WTC11 (cell line): ENCODE measurements at places on chromosomes 7 and 10.

DNA sequence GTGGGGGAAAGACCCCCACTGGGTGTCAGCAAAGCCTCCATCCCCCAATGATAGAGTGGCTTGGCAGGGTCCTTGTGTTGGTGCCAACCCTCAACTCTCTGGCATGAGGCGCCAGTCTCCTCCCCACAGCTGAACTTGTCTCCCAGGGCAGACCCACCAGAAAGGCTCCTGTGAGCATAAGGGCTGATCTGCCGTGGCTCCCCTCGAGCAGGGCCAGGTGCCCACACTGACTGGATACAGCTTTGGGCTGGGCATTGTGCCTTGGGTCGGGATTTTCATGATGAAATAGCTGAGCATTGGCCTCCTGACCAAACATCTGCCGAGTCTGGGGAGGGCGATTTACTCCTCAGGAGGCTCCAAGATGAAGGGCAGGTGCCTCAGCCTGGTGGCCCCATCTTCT is 68.1 kb upstream of the NPTX2 start:
- DNase-seq = no peak

DNA sequence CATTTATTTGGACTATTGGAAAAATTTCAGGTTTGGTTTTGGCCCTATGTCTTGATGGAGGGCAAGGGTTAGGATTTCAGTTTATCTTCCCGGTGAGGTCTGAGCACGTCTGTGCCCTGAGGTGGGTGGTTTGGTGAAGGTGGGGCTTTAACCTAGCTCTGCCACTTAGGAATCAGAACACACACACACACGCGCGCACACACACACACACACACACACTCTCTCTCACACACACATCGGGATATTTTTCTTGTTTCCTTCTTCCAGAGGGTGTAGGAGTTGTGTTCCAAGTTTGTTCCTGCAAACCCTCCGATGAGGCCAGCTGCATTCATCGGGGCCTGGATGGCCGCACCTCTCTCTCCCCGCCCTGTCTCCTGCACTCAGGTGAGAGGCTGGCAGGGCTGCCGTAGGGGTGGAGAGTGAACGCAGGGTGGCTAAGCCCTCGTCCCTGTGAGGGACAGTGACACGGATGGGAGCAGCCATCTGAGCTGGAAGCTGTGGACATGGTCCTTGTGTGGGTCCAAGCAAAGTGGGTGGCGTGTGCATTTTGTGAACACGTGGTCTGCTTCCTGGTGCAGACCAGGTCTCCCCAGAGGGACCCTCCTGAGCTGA is 34.2 kb downstream of the CHST12 start:
- no peak for DNase-seq

DNA sequence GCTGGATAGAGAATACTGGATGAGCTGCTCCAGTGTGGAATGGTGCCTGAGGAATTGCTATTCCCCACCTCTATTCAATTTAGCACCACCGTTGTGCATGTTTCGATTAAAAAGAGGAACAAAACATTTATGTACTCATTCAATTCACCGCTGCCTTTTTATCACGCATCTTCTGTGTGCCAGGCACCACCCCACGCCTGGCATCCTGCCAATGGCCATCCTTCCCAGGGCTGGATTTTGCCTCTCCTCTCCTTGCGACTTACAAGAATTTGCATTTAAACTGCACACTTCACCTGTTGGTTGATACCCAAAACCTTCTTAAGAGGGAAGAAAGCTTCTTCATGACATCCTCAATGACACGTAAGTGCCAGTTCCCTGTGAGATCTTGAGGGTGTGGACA is 110.2 kb upstream of the DPP6 start:
- DNase-seq = no peak

- DNase-seq = no peak
Observed at GRCh38 chr10:70512149-70512639, 33.6 kb downstream of the PALD1 start.

DNA sequence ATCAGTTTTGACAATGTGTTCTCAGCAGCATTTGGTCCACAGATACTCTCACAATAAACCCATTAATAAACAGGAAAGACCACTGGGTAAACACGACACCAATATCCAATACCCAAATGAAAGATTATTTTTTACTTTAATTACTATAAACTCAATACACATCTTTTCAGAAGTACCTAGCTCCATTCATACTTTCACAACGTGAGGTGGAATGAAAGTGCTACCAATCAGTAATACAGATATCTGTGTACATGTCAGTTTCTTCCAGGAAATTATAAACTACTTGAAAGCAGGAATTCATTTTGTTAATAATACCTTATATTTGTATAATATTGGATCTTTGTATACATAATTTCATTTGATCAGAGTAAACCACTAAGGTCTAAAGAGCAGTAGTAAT is 11.9 kb downstream of the CDK6 start:
- DNase-seq = no peak

DNA sequence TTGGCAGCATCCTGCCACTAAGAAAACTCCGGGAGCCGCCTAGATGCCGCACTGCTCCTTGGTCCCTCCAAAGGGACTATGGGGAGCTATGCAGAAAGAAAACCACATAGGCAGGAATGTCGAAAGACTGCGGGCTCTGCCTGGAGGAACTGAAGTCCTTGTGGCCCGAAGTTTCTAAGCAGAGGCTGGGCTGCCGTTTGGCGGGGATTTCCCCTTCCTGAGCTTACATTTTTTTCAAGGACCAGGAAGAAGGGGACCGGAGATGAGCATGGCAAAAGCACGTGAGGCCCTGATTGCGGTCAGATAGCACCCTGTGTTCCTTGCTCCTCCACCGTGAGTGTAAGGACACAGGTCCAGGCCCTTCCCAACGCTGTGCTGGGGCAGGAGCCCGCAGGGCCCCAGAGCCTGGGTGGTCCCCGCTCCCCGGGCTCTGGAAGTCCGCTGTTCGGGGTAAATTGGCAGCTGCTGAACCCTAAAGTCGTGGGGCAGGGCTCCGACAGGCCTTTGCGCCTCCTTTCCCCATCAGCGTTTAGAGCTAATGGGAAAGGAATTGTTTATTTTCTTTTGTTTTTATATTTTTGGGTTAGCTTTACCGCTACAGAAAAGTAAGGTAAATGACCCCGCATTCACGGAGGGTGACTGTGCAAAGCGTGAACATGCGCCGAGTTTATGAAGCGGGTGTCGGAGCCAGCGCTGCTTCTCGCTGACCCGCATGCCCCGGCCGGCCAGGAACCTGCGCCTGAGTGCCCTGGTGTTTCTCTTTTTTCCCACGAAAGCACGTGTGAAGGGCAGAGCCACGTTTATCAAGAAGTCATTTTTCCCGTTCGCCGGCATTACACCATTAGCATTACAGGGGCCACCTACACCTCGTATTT is 356.5 kb upstream of the ZNF32 start:
- DNase-seq = no peak

GRCh38 chr10:71333129-71333887 is 14.2 kb downstream of the SLC29A3 start:
- DNase-seq = no peak

DNA sequence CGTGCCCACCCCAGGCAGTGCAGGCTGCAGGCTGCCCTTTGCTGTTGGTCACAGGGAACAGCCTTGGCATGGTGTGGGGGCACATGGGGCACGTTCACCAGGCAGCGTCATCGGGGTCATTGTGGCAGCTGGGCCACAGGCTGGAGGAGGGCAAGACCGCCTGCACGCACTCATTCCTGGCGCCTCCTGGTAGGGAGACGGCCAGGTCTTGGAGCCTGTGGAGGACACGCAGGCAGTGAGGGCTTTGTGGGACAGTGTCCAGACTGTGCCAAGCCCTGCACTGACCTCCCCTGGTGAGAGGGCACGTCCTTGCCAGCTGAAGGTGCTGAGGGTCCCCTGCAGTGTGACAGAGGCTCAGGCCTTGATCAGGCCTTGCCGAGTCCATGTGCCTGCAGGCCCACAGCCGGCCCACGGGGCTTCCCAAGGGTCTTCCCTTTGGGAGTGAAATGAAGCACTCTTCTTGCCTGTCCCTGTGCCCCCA is 76.4 kb downstream of the NKX6-2 start:
- no peak for DNase-seq

GRCh38 chr7:95062901-95063300 is 155.5 kb downstream of the PPP1R9A start:
- no peak for DNase-seq

GRCh38 chr10:17007418-17007770 is 122.2 kb downstream of the CUBN start:
- no peak for DNase-seq

DNA sequence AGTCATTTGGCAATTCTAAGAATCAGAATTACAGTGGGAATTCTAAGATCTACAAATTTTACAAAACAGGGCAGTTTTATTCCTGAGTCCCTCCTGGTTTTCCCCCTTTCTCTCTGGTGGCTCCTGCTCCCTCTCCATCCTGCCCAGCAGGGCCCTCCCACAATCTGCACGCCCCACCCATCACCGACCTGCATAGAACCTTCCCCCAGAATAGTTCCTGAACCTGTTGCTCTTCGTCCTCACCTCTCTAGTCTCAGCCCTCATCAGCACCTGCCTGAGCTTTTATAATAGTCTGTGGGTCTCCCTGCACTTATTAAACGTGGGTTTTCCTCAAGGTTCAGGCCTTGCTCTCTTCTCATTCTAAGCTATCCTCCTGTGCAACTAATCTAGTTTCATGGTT is 49.1 kb upstream of the MNX1 start:
- DNase-seq = no peak

- no peak for DNase-seq
Observed at GRCh38 chr10:51860257-51860656, 160.9 kb upstream of the CSTF2T start.

DNA sequence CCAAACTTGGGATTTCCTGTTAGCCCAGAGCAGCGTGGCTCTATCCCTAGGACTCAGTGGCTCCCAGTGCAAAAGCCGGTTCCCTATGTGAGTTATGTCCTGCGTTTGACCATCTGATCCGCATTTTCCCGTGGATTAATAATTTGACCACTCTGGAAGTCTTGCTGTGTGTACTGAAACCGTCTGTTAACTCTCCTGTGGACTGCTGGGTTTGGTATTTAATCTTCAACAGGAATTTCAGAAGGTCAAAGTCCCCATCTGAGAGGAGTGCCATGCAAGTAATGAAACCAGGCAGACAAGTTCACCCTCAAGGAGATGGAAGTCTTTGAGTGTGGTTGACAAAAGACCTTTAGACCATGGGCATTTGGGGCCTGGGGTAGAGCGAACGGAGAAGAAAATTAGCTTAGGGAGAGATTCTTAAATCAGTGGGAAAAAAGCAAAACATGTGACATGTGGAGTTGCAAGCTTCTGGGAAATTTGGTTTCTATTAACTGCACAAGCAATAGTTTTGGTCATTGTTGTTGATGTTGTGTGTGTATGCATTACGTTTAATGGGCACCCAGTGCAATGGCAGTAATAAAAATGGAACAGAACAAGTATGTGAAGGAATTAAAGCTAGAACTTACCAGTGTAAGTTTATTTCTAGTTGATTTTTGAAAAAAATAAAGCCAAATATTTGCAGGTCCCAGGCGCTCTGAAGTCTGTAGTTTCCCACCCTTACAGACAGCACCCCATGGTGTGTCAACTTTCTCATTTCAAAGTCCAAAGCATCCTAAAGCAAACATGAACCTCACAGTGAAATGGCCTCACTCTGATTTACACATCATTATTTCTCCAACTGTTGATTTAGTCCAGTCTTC is 38.2 kb downstream of the LYZL1 start:
- DNase-seq = no peak

- no peak for DNase-seq
Observed at GRCh38 chr7:104981672-104982037, 32.4 kb upstream of the KMT2E start.

GRCh38 chr7:156778668-156779067 is 114.3 kb downstream of the LMBR1 start:
- no peak for DNase-seq

GRCh38 chr7:22900784-22901183 is 78.1 kb upstream of the TOMM7 start:
- DNase-seq = no peak

DNA sequence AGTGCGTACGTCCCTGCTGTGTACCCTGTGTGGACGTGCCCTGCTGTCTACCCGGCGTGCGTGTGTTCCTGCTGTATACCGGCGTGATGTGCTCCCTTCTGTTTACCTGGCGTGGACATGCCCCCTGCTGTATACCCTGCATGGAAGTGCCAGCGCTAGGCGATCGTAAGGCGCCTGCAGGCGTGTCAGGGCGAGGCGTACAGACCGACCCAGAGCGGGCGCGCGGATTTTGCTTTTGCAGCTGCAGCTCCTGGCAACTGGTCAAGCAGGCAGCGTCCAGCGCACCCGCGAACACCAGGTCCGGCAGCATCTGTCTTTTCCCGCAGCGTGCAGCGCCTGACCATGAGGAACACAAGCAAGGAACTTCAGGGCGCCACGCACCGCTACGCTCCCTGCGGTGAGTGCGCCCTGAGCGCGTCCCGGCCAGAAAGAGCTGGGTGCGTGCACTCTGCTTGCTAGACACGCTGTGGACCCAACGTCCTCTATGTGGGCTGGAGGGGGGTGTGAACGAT is 680 bp downstream of the C7orf57 start:
- peak; percentile 33 for DNase-seq

- peak; percentile 52 for DNase-seq
Observed at GRCh38 chr7:572416-573268, 53.0 kb upstream of the PDGFA start.

GRCh38 chr10:74058658-74059057 is 60.7 kb downstream of the VCL start:
- no peak for DNase-seq

DNA sequence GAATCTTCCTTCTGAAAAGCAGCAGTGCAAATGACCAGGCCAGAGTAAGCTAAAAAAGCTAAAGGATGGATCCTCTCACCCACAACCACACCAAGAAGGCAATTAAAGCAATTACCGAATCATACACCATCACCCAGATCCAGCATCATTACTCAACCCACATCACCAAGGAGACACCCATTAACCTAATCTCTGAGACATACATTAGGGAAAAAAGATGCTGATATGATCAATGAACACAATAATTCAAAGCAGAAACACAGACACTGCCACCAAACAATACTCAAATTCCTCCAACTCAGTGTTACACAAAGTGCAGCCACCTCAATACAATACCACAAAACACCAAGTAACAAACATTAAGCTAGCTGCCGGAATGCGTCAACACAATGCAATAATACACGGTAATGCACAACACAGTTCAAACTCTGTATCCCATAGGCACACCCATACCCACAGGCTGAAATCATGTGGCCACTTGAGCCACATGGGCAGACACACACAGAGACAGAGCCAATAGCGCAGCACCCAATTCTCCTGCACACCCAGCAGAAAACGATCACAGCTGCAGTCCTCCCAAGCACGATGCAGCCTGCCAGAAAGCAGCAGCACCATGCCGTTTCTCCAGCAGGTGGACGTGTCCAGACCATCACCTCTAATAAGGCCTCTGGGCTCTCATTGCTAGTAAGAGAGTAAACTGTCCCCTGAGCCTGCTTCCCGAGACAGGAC is 21.5 kb downstream of the PAX2 start:
- no peak for DNase-seq
